Stimulated activated CD4-positive, alpha-beta T cell treated with anti-CD3 and anti-CD28 coated beads, TNF-alpha, amount 100 ng/mL, for 4 hours (primary cell): ENCODE measurements at places on chromosomes 6 and 20.

DNA sequence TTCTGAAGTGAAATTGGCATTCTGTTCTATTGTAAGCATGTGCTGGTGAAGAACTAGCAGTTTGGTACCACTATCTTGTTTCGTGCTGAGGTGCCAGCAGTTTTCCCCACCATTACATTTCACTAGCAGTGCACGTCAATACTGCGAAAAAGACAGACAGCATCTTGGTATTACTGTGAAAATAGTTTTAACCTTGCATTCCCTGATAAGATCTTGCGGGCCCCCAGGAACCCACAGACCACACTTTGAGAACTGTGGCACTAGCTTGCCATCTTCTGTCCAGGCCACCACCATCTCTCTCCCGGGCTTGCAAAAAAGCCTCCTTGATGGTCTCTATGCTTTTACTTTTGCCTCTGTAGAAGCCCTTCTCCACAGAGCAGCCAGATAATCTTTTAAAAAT, 185.7 kb downstream of the BACH2 start:
- DNase-seq = no peak

GRCh38 chr6:11251553-11252360, 19.3 kb upstream of the NEDD9 start:
- DNase-seq = no peak

- DNase-seq = peak; percentile 11
Observed at GRCh38 chr20:51326201-51326819, 216.2 kb downstream of the NFATC2 start.

- DNase-seq = no peak
Observed at GRCh38 chr20:18039063-18039462, 18.7 kb downstream of the OVOL2 start.

- no peak for DNase-seq
Observed at GRCh38 chr6:169971081-169971861, 219.8 kb downstream of the ERMARD start.
